ENCODE measurements at places on chromosomes 2 and 18. TPM values are rescaled to one million over a fixed set of nuclear protein-coding genes. Genes with fewer than 3 reads are reported as not detected.

Gene CYRIA
- 2.7 TPM for total RNA-seq

Gene CAVIN2
- total RNA-seq: not detected

Gene CCL20
- total RNA-seq: 3.4 TPM

Gene OLA1
- 128 TPM for total RNA-seq

Gene TMEM178A
- 0.30 TPM for total RNA-seq

Gene HOXD13
- total RNA-seq: not detected

Gene ITGA4
- total RNA-seq: 62.3 TPM

Gene ZNF804A
- total RNA-seq: not detected

Gene CFC1
- total RNA-seq: not detected

Measured in activated naive CD4-positive, alpha-beta T cell treated with anti-CD3 and anti-CD28 coated beads, Interleukin-2, amount 50 U/mL, for 72 hours (primary cell).